ENCODE measurements at places on chromosomes 6 and 20. TPM values are rescaled to one million over a fixed set of nuclear protein-coding genes. Genes with fewer than 3 reads are reported as not detected.

CYP24A1 gene
- 0.63 TPM for polyA plus RNA-seq

NRSN1 gene
- 123 TPM for polyA plus RNA-seq

ASIP gene
- not detected for polyA plus RNA-seq

ULBP2 gene
- polyA plus RNA-seq, result 0.73 TPM

GTSF1L gene
- polyA plus RNA-seq, result not detected

CENPQ gene
- polyA plus RNA-seq, result 3.4 TPM

C6orf52 gene
- polyA plus RNA-seq, result 10.1 TPM

ISM1 gene
- polyA plus RNA-seq, result 2.8 TPM

C20orf204 gene
- 12.1 TPM for polyA plus RNA-seq

KHDC3L gene
- not detected for polyA plus RNA-seq

TBC1D32 gene
- 1.4 TPM for polyA plus RNA-seq

Measured in brain (organoid and tissue), 16 donors.